CD4-positive, alpha-beta T cell treated with Interleukin-1 beta for 1 hour (primary cell): ENCODE measurements at places on chromosomes 11 and 22.

DNA sequence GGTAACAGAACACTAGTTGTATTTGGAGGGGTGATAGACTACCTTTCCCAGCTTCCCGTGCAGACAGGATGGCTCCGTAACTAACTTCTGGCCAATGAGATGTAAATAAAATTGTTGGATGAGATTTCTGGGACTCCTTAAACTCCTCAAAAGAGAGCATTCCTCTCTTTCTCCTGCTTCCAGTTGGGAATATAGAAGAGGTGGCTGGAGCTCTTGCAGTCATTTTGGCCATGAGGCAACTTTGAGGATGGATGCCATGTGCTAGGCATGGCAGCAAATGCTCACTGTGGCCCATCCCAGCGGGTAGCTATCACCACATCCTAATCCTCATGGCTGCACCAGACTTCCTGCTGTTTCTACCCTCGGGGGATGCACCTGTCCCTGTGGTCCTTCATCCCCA, 7.4 kb downstream of the MB start:
- no peak for DNase-seq

DNA sequence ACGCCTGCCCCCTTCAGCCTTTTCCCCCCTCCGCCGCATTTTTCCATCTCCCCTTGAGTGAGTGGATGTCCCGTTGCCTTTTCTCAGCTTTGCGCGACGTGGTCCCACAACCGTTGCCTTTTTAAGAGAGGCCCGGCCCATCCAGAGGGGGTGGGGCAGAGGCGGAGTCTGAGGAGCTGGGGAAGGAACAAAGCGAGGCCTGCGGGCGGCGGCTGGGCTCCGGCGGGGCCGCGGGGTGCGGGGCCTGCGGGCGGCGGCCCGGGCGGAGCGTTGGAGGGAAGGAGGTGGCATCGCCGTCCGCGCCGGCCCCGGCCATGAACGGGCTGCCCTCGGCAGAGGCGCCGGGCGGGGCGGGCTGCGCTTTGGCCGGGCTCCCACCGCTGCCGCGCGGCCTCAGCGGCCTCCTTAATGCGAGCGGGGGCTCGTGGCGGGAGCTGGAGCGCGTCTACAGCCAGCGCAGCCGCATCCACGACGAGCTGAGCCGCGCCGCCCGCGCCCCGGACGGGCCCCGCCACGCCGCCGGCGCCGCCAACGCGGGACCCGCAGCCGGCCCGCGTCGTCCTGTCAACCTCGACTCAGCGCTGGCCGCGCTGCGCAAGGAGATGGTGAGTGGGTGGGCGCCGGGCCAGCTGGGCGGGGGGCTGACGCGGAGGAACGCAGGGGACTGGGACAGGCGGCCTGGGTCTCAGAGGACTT, at the start of gene FAM89B:
Gene FAM89B (plus strand): TSS at position 183 of the 696 bp plus-strand sequence. CDS start 132 bp downstream, at position 315.
- DNase-seq = peak; percentile 88

GRCh38 chr11:10731064-10731680, 19.9 kb upstream of the CTR9 start:
- no peak for DNase-seq

DNA sequence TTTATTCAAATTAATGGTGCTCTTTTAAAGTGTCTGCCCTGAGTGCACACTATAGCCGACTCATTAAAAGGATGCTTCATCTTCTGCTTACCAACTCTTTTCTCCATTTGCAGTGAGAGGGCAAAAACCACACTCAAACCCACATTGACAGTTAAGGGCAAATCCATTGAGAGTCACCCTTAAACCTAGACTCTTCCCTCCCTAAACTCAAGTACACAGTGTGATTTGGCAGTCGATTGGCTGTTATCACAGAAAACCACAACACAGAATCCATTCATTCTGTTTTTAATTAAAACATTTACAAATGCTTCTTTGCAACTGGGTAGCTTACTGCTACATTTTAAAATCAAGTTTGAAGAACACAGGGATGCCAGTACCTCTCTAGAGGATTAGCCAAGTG, 120.0 kb downstream of the CADM1 start:
- DNase-seq = no peak

GRCh38 chr11:12706545-12707499, 32.6 kb downstream of the TEAD1 start:
- no peak for DNase-seq

DNA sequence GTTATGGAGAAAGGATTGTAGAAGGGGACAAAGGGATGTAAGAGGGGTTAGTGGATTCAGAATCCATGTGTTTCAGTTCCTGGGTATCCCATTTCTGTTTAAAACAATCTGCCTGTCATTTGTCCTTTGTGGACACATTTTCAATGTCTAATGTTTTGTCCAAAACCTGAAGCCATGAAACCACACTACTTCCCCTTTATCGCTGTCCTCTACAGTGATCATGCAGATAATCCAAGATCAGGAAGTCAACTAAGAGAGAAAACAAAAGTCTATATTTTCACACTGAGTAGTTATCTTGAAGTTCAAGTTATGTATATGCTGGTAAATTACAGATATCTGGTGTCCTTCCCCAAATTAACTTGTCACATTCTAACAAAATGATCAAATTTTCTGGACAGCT, 457.0 kb downstream of the NTM start:
- DNase-seq = no peak

DNA sequence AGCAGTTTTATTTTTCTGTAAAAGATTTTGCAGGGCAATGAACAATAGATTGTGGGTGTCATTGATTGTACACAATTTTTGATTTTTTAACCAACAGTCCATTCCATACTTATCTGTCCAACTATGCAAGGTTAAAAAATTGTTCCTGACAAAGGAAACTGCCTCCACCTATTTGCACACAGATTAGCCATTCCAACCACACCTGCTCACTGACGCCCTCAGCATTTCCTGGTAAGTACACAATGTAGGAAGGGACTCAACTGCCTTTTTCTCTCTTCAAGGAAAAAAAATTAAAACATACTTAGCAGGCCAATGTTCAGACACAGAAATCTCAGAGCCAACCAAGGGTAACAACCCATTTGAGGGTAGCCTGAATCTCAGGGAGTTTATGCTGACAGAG, 4.3 kb upstream of the FUT4 start:
- no peak for DNase-seq

- DNase-seq = no peak
These were observed at the start of gene SOX10 for GRCh38 chr22:37983860-37984791. TSS of gene SOX10 (minus strand) at chr22:37984555. CDS start at chr22:37983784, 771 bp downstream.

GRCh38 chr11:75472081-75472732, 39.2 kb upstream of the KLHL35 start:
- DNase-seq = no peak

- no peak for DNase-seq
These were observed 541.9 kb upstream of the CCDC90B start for GRCh38 chr11:83827940-83828554.

- no peak for DNase-seq
These were observed 27.5 kb downstream of the TOLLIP start for GRCh38 chr11:1281974-1282365.

DNA sequence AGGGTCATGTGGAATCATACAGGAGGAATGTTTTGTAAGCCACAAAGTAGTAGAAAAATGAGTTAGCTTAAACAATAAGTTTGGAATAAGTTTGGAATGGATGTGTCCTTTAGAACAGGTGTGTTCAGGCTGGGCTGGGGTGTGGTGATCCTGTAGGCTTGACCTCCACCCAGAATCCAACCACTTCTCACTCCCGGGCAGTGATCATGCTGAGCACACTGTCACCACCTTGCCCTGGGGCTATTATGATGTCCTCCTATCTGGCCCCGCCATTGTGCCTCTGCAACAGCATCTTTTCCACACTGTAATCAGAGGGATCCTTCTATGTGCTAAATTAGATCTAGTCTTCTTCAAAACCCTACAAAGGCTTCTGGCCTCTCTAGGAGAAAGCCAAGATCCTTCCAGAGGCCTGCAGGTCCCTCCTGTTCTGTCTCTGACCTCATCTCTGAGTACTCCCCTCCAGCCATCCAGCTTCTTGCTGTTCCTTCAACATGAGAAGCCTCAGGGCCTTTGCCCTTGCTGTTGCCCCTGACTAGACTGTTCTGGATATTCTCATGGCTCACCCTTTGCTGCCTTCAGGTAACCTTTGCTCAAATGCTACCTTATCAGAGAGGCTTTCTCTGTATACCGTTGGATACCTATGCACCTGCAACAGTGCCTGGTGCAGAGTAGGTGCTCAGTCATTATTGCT, 18.8 kb upstream of the ACCSL start:
- no peak for DNase-seq

DNA sequence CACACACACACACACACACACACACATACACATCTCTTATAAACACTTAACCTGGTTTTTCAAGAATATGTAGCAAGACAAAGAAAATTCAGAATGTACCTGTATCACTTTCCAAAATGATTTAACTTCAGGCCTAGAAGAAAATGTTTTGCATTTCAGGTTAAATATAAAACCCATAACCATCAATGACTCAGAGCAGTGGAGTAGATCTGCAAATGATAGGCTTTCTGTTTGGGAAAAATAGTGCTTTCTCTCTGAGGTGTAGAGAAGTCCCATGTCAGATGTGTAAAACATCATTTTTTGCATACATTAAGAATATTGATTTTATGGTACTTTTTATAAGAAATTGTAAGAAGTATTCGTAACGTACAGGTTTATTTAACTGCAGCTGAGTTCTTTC, 116.9 kb downstream of the STK33 start:
- no peak for DNase-seq

DNA sequence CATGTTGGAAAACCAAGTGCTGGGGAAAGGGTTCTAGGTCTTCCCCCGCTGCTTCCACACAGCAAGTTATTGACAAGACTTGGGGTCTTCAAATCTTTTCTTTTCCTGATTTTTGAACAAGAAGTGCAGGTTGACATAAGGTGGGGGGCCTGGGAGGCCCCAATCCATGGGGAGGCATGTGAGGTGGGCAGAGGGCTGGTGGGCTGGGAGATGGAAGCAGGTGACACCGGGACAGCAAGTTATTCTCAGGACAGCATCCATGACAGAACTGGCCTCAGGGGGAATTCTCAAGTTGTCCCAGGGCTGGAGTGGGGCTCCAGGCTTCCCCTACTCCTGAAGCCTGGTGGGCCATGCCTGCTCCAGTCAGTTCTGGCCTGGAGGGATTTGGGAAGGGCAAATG, 5.5 kb downstream of the FGF19 start:
- DNase-seq = no peak

GRCh38 chr11:68979931-68980775, 633 bp downstream of the MRGPRD start:
- DNase-seq = no peak

DNA sequence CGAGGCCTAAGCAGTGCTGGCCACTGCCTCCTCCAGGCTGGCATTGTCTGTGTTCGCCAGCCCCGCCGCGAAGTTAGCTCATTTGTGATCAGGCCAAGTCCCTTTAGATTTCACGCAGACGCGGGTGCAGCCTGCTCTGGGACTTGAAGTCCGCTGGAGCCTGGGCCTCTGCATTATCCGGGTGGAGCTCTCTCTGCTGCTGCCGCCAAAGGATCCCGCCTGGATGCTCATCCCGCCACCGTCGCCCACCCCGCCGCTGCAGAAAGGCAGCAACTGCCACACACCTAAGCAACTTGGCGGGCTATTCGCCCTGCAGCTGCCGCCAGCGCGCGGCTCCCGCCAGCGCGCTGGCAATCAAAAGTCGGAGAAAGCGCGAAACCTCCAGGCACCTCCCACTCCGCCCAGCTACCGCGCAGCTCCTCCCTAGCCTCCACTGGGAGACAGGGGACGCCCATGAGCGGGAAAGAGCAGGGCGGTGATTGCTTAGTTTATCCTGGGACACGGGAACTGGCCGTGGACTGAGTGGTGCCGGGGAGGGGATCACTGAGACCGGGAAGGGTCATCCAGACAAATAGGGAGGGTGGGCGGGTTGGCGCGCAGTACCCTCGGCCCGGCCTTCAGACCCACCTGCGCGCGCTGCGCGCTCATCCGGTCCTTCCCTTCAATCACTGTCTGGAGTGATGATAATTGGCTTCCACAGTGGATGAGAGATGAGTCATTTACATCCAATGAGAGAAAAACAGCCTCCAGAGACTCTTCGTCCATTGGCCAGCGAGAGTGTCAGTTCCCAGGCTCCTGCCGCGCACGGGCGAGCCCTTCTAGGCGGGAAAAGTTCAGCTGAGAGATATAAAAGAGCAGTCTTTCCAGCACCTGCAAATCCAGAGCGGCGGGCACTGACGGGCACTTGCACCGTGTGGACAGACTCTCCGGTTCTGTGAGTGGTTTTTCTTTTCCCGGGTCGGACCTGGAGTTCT, at the start of gene FAM111B:
Gene FAM111B (plus strand): TSS at position 875 of the 974 bp plus-strand sequence. CDS start 2,389 bp downstream, outside the sequence.
- peak; percentile 64 for DNase-seq

- no peak for DNase-seq
These were observed 20.1 kb downstream of the ZBTB16 start for GRCh38 chr11:114079511-114080065.

DNA sequence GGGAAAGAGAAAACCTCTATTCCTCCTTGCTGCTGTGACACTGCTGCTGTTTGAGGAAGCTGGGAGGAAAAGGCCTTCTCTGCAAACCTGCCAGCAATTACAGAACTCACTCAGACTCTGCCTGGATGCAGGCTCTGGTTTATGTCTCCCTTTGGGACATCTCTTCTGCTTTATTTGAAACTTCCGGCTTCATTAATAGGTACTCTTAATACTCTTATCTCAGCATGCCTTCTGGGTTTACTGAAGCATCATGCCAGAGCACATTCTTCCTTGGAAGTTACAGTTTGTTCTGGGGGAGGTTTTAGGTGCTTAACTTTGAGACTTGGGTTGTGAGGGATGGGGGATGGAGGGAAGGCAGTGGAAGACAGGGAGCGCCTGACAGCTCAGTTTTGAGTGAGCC, 79.9 kb downstream of the NAV2 start:
- no peak for DNase-seq

DNA sequence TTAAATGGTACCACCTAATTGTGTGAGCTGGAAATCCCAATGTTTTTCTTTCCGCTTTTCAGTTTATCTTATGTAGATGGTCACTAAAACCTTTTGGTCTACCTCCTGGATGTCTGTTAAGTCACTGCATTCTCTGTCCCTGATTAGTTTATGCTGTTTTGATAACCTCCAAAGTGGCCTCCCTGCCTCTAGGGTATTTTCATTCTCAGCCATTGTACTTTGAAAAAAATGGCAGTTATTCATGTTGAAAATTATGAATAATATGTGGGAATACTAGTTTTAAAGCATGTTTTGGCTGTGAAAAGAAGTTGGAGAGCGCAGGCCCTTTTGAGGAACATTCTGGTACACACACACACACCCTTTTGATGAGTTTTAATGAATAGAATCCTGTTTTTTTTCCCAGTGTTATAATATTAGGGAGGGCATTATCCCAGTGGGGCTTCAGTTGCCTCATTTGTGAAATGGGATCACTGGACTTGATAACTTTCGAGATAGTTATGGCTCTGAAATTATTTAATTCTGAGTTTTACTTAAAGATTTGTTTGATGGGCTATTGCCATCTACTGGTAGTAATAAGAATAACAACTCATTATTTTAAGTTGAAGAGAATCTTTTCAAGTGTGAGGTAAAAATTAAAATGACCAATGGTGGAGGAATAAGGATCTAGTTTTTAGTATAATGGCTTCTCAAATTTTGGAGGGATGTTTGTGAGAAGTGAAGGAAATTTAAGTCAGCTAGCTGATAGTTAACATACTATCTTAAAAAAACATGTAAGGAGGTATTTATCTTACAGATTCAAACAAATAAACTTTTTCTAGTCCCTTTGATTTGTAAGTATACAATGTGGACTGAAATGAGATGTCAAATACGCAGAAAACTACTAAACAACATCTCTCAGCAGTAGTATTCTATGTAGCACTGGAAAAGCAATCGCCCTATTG, 3.9 kb downstream of the FDX1 start:
- DNase-seq = no peak

- DNase-seq = no peak
These were observed 103.8 kb downstream of the RRAS2 start for GRCh38 chr11:14255238-14255534.
